Stimulated activated CD4-positive, alpha-beta T cell treated with anti-CD3 and anti-CD28 coated beads, TNF-alpha, amount 100 ng/mL, for 24 hours (primary cell): ENCODE measurements at places on chromosomes 7 and 10.

GRCh38 chr10:59908808-59909143 lies 2.4 kb upstream of the CCDC6 start:
- DNase-seq, result no peak

DNA sequence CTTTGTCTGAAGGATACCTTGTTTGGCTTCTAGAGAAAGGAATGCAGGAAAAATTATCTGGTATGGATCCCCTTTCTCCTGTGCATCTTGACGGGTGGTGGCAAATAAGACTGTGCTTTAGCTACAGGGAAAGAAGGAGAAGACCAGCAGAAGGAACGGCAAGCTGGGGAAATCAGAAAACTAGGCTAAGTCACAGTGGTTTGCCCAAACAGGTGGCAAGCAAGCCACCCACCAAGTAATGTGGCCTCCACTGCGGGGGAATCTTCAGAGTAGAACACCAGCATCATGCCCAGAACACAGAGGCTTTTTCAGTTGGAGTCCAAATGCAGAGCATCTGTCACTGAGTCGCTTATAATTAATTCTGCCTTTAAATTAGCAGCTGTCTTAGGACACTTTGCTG lies 282.8 kb downstream of the PHF14 start:
- DNase-seq, result no peak

- DNase-seq, result no peak
These were observed 589.1 kb upstream of the FOXK1 start for GRCh38 chr7:4093035-4093434.

GRCh38 chr10:109698086-109698485 lies 225.2 kb downstream of the XPNPEP1 start:
- DNase-seq, result no peak

DNA sequence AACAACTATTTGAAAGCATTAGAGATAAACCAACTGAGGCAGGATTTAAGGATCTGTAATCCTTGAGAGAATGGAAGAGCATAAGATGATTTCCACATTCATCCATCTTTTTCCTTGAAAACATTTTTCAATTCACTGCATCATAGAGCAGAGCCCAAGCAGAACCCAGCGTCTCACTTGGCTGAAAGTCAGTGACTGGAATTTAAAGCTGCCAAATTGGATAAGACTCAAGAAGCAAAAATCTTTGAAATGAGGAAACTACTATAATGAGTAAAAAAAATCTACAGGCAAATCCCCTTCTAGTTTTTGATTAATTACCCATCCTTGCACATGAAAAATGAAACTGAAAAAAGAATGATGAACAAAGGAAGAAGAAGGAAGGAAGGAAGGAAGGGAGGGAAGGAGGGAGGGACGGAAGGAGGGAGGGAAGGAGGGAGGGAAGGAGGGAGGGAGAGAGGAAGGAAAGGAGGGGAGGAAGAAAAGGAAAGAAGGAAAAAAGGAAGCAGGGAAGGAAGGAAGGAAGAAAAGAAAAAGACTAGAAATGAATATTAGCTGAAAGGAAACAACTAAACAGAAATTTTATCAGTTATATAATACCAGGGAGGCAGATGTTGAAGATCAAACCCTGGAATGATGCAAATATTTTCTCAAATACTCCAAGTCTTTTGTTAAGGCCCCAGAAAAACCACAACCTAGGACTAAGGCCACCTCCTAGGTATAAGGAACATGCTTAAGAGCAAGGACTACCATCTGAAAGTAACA lies 336.3 kb upstream of the MAGI2 start:
- no peak for DNase-seq

DNA sequence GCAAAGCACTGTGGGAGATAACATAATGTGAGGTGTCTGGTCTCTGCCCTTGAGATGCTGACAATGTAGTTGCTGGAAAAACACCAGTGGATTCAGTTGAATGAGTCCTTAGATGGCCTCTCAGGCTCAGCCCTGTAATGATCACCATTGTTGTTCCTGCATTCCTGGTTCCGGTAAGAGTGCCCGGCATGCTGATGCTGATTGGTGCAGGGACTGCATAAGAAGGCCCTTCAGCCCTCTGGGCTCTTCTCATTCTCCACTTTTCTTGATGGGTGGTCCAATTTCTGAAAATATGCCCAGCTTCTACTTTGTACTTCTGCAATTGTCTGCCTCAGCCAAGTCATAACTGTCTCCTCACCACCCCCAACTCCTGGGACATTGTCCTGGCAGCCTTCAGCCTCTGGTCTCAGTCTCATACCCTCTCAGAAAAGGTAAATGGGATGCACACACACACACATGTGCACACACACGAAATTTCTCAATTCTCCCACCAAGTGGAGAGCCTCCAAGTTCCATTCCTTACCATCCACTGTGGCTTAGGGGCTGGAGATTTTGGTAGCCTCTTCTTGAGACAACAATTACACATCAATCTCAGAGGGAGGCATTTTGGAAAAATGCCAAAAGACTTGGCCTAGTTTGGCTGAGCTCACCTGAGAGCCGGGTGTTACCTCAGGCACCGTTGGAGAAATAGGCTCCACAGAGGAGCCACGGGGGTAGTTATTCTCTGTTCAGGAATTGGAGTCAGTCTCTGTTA lies 314.9 kb downstream of the RPS24 start:
- no peak for DNase-seq

DNA sequence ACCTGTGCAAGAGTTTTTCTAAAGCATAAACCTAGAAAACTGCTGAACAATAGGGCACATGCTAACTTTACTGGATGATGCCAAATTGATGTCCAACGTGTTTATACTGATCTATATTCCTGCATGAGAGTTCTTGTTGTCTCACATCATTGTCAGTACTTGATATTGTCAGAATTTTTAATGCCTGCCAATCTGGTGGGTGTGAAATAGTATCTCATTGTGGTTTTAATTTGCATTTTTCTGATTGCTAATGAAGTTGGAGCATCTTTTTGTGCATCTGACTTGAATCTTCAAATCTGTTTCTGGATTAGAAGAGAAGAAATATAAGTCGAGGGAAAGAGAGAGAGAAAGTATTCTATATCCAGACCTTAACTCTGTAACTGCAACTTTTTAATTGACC lies 309.8 kb upstream of the KIAA1217 start:
- no peak for DNase-seq

DNA sequence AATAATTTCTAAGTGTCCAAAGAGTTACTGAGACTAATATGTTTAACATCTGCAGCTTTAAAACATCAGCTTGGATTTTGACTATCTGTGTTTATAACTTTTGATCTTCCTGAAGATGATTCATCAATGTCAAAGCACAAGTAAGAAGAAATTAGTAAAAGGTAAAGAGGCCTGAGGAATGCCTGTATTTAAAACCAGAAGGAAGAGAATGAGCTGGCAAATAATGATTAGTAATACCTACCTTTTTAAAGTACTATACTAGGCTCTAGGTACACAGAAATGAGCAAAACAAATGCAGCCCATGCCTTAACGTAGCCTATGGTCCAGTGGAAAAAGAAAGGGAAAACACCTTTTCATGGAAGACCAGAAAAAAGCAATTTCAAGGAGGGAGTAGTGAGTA lies 158.0 kb downstream of the KCND2 start:
- no peak for DNase-seq

DNA sequence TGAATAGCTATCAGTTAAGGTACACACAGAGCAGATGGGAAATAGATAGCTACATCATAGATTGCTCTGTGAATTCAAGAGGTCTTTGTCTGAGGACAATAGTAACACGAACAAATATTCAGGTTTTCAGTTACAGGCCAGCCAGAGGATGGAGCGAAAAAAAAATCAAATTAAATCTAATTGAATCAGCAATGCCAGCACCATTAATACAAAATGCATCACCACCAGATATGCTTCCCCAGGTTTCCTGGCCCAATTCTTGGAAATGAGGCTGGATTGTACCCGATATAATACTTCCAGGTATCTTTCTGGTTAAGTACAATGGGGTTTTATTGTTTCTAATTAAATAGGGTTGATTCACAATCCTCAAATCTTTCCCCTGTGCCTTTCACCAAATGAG lies 975.8 kb upstream of the AUTS2 start:
- no peak for DNase-seq

DNA sequence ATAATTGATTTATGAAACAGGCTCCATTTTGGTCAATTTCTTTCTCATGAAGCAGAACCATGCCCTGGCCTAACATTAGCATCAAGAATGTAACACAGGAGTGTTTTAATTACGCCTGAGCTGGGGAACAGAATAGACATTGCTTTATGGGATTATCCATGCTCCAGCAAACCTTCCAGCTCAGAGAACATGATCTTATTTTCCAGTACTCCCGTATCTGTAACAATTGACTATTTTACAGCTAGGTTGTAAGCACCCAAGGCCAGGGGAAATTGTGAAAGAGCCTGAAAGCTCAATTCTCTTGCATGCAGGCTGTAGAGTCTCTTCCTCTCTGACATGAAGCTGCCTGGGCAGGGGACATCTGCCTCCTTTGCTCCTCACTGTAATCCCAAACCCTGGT lies 30.8 kb upstream of the CRYGN start:
- no peak for DNase-seq

DNA sequence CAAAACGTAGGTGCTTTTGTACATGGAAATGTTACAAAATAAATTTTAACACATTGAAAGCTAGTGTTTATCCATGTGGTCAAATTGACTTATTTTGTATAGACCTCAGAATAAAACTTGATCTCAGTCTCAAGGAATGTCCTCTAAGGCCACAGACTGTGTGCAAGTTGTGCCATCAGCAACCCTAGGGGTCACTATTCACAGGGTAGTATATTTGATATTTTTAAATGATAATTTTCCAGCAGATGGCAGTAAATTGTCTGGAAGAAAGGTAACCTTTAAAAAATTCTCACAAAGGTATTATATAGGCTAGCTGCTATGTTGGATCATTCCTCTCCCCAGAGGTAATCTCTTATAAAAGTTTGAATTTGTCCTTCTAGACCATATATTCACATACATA lies 12.9 kb upstream of the SNX10 start:
- DNase-seq, result no peak

GRCh38 chr10:5616836-5617235 lies 49.6 kb downstream of the ASB13 start:
- DNase-seq, result no peak

GRCh38 chr7:10696064-10696463 lies 277.6 kb upstream of the PHF14 start:
- no peak for DNase-seq

DNA sequence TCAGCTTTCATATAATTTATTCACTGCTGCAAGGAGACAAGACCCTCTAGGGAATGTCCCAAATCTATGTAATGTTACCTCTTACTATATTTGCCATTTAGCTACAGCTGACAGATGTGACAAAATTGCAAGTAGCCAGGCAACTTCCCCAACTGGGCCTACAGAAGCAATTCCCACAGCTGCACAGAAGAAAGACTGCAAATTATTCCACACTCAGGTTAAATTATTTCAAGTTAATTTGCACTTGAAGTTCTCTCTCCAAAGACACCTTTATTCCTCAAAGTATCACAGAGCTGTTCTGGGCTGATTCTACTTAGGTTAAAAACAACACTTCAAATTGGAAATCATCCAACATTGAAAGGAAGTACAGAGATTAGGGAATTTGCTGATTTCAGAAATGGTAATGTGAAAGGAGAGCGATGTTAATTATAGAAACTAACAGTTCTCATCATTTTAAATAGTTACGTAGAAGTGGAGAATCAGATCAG lies 133.6 kb downstream of the THSD7A start:
- DNase-seq, result no peak

DNA sequence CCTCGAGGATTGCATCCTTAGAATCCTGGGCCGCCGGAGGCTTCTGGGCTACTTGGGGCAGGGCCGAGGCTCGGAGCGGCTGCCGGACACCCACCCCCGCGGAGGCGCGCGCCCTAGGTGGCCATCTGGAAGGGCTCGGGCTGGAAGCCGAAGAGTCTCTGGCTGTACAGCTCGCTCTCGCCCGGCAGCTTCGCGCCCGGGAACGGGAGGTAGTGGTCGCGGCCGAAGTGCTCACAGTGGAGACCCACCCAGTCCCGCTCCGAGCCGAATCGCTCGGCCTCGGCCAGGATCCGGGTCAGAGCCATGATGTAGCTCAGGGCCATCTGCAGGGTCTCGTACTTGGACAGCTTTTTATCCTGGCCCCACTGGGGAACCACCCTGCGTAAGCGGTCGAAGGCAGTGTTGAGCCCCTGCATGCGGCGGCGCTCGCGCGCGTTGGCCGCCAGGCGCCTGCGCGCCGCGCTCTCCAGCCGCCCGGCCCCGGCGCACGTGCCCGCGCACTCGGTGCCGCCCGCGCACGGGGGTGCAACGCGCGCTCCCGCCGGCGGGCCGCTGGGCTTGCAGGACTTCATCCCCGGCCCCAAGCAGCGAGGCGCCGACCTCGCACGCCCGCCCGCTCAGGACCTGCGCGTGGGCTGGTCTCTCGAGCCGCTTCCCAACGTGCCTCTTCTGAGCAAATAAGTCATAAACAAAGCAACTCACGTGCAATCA lies 652 bp downstream of the ATOH7 start:
- DNase-seq, result no peak
